Activated T-helper 2 cell treated with anti-CD3 and anti-CD28 coated beads, Interferon-gamma antibody, Interleukin-2, Interleukin-4, amounts not matched to agents 10 μg/mL and 5 μg/mL and 100 μg/mL, durations not matched to agents 14 hours and 24 hours and 36 hours (primary cell): ENCODE measurements at places on chromosomes 1 and 21. TPM values are rescaled to one million over a fixed set of nuclear protein-coding genes. Genes with fewer than 3 reads are reported as not detected.

DNA sequence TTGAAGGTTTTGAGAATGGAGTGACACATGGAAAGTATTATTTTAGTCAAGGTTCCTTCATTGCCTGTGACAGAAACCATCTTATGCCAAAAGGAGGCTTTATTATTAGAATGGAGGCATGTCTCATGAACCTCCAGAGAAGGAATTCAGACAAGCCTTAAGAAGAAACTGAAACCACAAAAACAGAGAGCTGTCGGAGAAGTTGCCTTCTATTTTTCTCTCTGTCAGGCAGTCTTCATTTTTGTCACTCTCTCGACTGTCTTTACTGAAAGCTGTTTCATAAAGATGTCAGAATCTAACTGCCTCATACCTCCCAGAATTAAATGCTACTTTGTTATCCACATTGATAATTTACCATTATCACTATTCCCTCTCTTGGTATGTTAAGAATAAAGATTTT lies 434.7 kb upstream of the ADGRL4 start:
- no peak for DNase-seq

GRCh38 chr1:240732390-240732789 lies 120.4 kb upstream of the GREM2 start:
- no peak for DNase-seq

- DNase-seq, result no peak
These were observed 90.4 kb downstream of the BACH1 start for GRCh38 chr21:29389136-29389535.

GRCh38 chr1:39819091-39819812 lies 30.6 kb upstream of the BMP8B start:
- DNase-seq, result no peak

C1orf105 gene
- not detected in 2 replicates for total RNA-seq

DNA sequence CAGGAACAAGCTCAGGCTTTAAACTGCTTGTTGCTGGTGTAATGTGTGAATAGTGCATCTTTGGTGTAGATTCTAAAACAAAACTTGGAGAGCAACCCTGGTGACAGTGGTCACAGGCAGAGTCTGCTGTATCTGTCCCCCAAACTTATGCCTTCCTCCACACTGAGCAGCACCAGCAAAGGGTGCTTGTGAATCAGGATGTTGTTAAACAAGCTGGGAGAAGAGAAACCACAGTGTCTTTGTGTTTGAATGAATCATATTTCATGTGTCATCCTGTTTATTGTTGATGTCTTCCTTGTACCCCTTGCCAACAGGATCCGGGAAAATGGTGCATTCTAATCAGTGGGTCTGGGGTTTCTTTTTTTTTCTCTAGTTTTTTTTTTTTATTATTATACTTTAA lies 91.9 kb upstream of the COG2 start:
- DNase-seq, result no peak

DNA sequence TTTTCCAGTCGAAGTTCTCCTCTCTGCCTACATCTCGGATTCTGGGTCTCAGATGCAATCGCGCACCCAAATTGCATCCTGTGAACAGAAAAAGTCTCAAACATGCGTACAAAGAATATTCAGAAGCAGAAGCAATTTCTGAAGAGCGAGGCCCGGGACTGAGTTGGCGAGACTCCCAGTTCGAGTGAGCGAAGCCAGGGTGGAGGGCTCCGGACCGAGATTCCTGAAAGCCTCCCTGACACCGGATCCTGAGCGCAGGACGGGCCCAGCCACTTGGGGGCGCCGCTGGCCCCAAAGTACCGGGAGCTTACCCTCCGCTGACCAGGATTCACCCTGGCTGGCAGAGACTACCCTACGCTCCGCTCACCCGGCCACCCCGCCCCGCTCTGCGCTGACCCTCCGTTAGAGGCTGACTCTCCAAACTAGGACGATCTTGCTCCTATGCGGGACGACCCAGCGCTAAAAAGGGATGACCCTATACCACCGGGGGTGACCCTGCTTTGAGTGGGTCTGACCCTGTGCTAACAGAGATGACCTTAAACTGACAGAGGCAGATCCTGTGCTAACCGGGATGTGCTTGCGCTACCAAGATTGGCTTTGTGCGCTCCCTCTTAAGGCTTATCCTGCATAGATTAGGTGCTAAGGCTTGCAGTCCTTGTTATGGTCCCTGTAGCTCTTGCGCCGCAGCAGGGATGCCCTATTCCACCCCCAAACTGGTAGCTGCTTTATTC lies 12.1 kb downstream of the FOXD2 start:
- no peak for DNase-seq

NBPF4 gene
- total RNA-seq, result 0.43 and 0.97 TPM in 2 replicates

DNA sequence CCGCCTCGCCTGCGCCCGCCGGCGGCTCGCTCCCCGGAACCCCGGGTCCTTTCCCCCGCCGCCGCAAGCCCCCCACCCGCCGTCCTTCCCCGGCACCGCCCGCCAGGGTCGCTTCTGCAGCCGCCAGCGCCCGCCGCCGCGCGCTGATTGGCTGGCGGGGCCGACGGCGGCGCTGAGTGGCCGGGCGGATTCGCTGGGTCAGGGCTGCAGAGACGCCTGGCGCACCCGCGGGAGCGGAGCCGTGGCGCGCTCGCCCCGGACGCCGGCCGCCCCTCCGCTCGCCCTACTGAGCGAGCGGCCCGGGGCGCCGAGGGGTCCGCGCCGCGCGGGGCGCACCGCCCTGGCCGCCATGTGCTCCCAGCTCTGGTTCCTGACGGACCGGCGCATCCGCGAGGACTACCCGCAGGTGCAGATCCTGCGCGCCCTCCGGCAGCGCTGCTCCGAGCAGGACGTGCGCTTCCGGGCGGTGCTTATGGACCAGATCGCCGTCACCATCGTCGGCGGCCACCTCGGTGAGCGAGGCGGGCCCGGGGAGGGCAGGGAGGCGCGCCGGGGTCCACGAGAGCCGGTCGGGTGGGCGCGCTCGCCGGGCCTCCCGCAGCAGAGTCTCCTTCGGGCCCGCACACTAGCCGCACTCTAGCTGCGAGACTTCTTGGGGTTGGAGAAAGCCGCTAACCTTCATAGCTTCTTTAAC lies at the start of gene RIMKLA:
Gene RIMKLA (plus strand): TSS at position 207 of the 694 bp plus-strand sequence. CDS start 143 bp downstream, at position 350.
- peak; percentile 35 for DNase-seq

DNA sequence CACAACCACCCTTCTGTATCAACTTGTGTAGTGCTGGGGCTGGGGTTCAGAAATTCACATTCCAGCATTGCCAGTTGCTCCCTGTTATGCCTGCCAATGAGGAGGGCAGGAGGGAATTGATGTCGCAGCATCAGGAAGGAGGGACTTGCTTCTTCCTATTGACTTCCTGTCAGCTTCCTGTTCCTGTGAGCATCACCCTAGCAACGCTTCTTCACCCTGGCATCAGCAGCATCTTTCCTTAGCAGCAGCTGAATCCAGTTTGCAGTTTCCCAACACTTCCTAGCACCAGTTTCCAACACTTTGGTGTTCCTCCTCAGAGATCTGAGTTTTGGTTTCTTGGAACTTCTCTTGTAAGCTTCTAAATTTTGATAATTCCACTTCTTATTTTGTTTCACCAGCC lies 8.9 kb upstream of the TRIM62 start:
- no peak for DNase-seq

ERICH3 gene
- not detected in 2 replicates for total RNA-seq

- DNase-seq, result no peak
These were observed 105.6 kb upstream of the GCLM start for GRCh38 chr1:94014635-94015488.

PRAMEF25 gene
- not detected in 2 replicates for total RNA-seq

GRCh38 chr21:16855164-16855667 lies 657.6 kb upstream of the CXADR start:
- no peak for DNase-seq

DNA sequence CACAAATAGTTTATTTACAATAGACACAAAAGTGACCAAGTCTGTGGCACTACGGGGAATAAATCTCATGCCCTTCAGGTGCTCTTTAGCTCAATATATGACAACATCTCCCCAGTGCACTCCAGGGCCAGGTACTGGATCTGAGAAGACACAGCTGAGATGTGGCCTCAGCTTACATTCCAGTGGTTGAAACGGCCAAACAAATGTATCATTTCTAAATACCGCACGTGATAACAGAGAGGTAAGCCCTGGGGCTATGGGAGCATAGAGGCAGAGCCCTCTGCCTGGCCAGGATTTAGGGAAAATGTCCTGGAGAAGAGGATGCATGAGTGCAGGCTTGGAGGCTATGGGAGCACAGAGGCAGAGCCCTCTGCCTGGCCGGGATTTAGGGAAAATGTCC lies 630.5 kb downstream of the SMYD3 start:
- DNase-seq, result no peak

DNA sequence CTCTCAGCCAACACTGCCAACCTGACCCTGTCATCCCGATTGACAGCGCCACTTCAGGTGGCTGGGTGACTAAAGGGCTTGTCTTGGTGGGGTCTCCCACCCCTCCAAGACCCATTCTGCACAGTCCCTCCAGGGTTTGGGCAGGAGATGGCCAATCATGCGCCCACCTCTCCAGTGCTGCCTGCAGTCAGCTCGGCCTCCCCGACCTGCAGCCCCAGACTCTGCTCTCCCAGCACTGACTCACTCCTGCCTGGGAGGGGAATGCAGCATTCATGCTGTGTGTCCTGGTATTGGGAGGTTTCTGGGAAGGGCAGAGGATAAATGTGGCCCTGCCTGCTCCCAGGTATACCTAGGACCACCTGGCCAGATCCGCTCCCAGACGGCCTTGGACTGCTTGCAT lies 9.7 kb downstream of the TMEM81 start:
- DNase-seq, result no peak

GRCh38 chr1:4362314-4363044 lies 291.9 kb upstream of the AJAP1 start:
- DNase-seq, result no peak
